ENCODE measurements at places on chromosomes 2 and 18.

- no peak for DNase-seq
Measured at GRCh38 chr2:182379241-182379640, 47.6 kb downstream of the PDE1A start.

DNA sequence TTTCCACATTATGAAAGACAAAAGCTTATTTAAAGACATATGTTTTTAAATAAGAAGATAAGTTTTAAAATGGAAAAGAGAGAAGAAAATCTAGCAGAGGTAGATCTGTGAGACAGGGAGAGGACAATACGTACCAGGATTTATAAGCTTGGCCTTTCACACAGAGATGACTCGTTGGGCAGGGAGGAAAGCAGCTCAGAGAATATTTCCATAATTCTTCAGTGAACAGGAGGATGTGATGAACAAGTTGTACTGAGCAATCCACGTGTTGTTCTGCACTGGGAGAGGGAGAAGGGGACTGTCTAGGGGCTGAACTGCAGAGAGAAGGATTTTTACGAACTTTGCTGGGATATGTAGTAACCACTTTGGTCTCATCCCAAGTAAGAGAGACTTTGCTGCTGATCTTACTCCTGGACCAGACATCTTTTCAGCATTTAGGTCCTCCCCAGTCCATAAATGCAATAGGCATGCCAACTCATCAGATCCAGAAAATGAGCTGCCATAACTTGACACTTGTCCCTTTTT lies 162.5 kb upstream of the SETBP1 start:
- no peak for DNase-seq

DNA sequence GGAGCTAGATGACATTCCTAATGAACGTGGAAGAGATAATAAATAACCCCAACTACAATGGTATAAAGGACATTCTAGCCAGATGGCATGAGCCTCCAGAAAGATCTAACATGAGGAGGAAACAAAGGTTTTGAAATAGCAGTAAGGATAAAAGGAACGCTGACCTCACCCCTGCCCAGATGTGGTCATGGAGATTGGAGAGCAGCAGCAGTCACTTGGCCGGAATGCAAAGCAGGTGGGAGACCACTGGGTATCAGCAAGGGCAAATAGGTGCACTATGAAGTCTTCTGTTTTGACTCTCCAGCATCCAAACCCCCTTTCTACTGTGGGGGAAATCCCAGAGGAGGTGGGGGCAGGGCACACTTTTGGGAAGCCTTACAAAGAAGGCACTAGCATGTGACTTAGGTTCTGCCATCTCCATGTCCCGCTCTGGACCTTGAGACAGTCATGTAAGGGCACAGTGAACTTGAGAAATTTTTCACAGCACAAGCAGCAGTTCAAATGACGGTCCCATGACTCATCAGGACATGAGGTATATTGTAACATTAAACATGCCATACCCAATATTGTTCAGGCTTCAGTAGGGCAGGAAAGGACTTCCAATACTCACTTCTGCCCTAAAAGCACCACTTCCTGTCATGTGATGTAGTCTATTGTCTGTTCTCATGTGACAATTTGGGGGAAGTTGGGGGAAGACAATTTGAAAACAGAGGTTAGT lies 55.2 kb downstream of the METTL4 start:
- DNase-seq: no peak

DNA sequence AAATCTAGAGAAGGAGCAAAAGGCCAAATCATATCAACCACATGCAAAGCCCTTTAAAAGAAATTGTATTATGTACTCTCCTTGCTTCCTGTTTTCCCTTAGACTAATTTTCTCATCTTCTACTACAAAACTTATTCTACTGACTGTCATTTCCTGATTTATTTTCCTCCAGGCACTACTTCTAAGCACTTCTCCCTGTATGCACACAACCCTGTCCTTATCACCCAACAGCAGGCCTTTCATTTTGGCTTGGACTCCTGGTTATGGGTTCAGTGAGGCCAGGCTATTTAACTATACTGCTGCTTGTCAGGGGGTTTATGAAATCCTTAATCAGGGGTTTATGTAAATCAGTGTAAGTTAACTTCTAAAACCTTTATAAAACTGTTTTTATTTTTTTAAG lies 205.1 kb upstream of the FAM98A start:
- DNase-seq: no peak

- no peak for DNase-seq
Measured at GRCh38 chr18:6294148-6294784, 120.4 kb downstream of the L3MBTL4 start.

GRCh38 chr2:133589456-133589855 lies 21.2 kb upstream of the NCKAP5 start:
- DNase-seq: no peak

DNA sequence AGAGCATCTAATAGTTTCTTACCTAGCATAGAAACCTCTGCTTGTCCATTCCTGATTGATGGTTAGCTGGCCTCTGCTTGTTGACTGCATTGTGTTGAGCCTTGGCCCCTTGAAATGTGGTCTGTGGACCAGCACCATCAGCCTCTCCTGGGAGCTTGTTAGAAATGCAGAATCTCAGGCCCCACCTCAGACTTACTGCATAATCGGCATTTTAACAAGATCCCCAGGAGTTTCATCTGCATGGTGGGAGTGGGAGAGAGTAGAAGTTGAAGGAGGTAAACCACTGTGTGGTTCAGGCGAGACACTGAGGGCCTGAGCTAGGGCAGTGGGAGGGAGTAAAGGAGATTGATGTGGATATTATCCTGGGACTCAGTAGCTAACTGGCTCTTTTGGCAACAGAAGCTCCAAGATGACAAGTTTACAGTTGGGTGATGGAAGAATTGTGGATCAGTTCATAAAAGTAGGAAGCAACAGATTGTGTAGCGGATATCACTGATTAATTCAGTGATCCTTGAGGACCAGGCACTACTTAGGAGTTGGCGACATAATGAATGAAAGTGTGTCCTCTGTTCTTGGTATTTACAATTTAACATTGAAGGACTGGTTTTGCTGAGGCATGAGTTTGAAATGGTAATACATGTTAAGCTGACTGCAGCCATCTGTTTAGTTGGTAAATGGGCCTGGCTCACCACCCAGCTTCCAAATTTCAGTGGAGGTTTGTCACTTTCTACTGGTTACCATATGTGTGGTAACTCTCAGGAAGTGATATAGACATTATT lies 20.9 kb downstream of the PHLPP1 start:
- no peak for DNase-seq

- DNase-seq: no peak
Measured at GRCh38 chr2:17935242-17935885, 56.9 kb downstream of the KCNS3 start.

DNA sequence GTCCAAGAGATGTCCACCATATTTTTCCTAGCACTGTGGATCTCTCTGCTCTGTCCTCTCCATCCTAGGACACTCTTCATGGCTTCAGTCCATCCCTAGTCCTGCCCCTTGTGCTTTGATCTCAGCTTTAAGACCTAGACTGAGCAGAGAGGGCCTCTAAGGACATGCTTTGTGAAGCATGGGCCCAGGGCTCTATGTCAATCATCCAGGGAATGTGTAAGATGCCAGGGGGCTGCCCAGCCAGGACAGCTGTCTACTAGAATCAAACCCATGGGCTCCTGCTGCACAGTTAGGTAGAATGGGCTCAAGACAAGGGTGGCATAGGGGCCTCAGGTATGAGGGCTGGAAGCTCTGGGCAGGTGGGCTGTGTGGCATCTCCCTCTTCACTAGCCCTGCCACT lies 24.9 kb downstream of the TET3 start:
- no peak for DNase-seq

DNA sequence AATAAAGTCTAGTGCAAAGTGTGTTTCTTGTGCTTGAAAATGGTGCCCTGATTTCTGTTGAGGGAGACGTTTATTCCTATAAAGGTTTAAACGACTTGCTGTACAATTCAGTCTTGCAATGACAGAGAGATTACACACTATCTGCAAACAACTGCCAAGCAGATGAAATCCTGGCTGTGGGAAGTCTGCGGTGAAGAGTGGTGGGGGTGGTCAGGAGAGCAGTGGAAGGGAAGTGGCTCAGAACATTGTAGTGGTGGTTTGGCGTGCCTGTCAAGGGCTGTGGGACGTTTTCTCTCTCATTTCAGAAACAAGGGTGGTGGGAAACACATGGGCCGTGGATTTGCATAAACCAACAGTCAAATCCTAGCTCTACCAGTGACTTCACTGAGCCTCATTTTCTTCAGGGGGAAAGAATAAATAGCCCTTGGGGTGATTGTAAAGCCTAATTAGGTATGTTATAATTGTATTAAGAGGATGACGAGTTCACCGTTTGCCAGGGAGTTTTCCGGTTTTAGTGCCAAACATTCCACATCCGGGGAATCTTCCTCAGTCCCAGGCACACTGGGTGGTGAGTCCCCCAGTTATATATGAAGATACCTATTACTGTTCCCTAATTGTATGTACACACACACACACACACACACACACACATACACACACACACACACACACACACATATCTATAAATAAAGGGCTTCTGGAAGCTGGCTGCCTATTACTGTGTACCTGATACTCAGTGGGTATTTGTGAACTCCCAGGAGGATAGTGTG lies 115.0 kb downstream of the SPTBN1 start:
- DNase-seq: no peak

DNA sequence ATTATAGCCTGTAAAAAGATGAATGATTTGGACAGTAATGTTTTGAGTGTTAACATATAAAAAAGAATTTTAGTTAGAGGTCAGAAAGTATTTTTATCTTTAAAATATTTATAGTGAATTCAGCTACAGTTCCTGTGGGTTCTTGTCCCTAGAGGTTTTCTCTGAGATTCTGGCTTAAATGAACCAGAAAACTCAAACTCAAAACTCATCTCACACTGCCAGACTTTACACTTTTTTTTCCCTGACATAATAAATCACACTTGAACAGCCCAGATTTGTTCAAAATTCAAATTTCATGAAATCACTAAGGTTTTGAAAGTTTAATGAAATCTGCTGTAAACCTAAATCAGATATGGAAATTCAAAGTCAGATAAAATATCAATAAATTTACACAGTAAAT lies 92.3 kb downstream of the KCNH7 start:
- no peak for DNase-seq

DNA sequence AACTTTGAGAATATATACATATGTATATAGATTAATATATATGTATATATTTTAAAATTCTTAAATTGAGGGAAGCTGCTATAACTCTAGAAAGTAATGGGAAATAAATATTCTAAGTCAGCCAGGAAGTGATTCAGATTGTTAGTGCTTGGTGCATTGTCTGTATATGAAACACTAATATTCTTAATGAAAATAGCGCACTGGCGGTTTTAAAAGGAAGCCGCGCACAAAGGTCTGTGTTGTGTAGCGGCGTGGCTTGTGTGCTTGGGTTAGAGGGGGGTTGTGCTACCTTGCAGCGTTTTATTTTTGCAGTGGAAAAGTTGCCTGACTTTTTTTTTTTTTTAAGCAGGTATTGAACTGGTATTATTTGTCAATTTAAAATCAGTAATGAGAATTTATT lies 11.3 kb downstream of the TSHZ1 start:
- no peak for DNase-seq

GRCh38 chr2:31785876-31786275 lies 205.1 kb upstream of the SRD5A2 start:
- DNase-seq: no peak

DNA sequence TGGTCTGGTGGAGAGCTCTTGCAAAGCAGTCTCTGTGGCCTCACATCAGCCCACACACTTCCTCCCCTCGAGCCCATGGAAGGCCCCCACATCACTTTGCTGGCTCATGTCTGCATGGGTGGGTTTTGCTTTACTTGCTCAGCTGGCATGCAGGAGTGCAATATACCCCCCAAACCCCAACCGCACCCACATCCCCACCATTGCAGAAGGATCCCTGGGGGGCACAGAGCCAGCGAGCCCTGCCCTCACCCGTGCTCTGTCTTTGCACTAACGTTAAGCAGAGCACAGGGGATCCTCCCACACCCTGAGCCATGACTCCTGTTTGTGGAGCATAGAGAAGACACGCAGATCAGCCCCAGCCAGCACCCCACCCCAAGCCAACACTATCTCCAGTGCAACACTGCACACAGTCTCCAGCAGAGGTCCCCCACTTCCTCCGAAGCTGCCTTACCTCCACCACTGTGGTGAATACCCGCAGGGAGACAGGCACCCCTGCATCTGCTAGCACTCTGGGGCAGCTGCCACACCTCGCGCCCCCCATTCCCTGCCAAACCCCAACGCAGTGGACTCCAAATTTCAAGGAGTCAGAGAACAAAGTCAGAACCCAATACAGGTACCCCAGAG lies 177.8 kb upstream of the RGPD4 start:
- DNase-seq: no peak

- no peak for DNase-seq
Measured at GRCh38 chr18:8519102-8519501, 90.1 kb upstream of the RAB12 start.
